ENCODE measurements at places on chromosomes 1 and 21. TPM values are rescaled to one million over a fixed set of nuclear protein-coding genes. Genes with fewer than 3 reads are reported as not detected.

DNA sequence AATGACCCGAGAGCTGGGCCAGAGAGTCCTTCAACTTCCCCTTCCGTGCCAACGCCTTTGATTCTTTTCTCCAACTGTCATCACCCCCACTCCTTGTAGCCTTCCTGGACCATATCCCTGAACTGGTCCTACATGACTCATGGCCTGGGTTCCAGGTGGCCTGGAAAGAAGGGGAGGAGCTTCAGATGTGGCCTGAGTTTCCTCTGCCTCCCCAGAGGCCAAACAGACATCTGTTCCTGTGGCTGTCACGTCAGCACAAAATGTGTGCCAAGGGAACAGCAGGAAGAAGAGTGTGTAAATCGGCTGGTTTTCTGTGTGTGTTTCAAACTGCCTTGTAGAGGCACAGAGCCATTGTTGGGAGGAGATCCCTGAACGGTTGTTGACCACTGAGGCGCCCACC is 24.9 kb upstream of the KIRREL1 start:
- DNase-seq, result peak; percentile 90

The TMEM125 gene
- total RNA-seq, result not detected

The GPR3 gene
- 2.0 TPM for total RNA-seq

GRCh38 chr1:231248778-231249177 is 7.8 kb downstream of the GNPAT start:
- DNase-seq, result no peak

The ST7L gene
- total RNA-seq, result 31.5 TPM

- no peak for DNase-seq
These were observed 1206.0 kb upstream of the TMPRSS15 start for GRCh38 chr21:19609611-19610010.

The CDC7 gene
- total RNA-seq, result 26.2 TPM

GRCh38 chr1:174995916-174996315 is 3.8 kb upstream of the CACYBP start:
- peak; percentile 6 for DNase-seq

The FAM72D gene
- 5.5 TPM for total RNA-seq

The BRDT gene
- total RNA-seq, result not detected

DNA sequence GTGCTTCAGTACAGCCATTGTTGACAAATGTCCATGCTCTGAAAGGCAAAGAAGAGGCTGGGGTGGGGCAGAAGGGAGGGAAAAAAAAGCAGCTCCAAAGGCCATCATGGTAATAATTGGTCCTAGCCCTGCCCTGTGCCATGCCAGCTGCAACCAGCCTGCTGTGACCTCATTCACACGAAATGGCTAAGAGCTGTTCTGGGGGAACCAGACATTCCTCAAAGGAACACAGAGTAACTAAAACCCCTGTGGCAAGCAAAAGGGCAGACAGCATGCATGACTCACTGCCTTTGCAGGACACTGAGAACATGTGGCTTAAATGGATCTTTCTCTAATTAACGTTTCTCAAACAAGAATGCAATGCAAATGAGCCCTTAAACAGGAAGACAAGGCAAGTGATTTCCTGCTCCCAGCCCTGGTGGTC is 42.3 kb downstream of the STYXL2 start:
- DNase-seq, result peak; percentile 80

GRCh38 chr1:248918131-248918530 is 12.1 kb downstream of the PGBD2 start:
- DNase-seq, result peak; percentile 21

DNA sequence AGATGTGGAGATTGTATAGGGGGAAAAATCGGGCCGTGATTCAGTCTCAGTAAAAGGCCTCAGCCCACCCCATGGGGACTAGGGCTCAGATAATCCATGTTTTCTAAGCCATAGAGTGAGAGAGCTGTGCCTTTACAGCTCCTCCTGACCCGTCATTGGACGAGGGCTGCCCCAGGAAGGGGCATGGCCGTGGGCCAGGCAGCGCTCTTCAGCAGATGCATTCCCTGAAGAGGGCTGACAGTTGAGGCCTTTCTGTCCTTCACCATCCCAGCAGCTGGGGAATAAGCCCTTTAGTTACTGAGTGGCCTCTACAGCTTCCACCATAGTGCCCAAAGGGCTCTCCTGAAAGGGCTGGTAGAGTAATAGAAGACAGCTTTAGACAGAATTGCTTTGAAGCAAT is 57.2 kb downstream of the ST3GAL3 start:
- no peak for DNase-seq

All from Daoy (cell line).